ENCODE measurements at places on chromosomes 7 and 10.

DNA sequence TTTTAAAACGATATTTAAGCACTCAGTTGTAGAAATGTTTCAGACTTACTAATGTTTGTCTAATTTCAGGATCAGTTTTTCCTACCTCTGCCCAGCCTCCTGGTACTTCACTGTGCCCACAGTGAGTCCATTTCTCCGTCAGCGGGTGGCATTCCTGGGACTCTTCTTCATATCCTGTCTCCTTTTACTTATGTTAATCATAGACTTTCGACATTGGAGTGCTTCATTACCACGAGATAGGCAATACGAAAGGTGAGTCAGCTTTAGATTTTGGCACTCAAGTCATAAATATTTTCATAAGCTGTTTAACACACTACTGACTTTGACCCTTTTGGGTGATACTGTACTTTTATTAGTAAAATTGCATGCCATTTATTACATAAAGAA lies 2.1 kb downstream of the ENTPD7 start:
- DNase-seq, result no peak

- no peak for DNase-seq
These were observed 35.0 kb downstream of the UNC5B start for GRCh38 chr10:71247414-71247705.

DNA sequence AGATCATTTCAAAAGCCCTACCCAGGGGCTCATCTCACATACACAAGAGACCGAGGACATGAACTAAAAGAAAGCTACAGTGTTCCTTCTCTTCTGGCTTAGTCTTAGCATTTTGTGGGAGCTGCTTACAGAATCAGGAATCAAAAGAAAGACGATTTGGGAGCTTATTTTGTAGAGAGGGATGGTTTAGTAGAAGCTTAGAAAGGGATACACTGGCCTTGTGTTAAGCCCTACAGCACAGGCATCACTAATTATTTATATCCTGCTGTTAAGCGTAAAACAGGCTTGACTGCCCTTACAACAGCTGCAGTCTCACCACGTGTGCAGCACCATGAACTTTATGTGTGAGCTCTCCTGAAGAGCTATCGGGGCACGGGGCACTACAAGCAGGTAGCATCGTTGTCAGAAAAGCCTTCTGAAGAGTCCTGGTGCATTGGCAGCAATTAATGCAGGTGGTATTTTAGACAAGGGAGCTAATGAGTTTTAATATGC lies 798.3 kb downstream of the NXPH1 start:
- DNase-seq, result no peak

DNA sequence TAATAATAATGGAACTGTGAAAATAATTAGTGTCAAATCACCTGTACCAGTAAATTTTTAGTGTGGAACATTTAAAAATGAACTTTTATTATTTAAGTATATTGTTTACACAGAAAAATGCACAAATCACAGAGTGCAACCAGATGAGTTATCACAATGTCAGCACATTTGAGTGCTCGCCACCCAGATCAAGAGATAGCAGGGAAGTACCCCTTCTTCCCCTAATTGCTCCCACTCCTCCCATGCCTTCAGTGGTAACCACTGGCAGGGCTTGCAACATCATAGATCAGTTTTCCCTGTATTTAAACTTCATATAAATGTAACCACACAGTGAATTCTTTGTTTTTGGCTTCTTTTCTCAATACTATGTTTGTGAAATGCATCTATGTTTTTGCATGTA lies 7.8 kb upstream of the GPR141 start:
- DNase-seq, result no peak

GRCh38 chr10:122618461-122619165 lies 58.1 kb downstream of the DMBT1 start:
- no peak for DNase-seq

- no peak for DNase-seq
These were observed 49.0 kb upstream of the LYZL1 start for GRCh38 chr10:29239569-29240472.

DNA sequence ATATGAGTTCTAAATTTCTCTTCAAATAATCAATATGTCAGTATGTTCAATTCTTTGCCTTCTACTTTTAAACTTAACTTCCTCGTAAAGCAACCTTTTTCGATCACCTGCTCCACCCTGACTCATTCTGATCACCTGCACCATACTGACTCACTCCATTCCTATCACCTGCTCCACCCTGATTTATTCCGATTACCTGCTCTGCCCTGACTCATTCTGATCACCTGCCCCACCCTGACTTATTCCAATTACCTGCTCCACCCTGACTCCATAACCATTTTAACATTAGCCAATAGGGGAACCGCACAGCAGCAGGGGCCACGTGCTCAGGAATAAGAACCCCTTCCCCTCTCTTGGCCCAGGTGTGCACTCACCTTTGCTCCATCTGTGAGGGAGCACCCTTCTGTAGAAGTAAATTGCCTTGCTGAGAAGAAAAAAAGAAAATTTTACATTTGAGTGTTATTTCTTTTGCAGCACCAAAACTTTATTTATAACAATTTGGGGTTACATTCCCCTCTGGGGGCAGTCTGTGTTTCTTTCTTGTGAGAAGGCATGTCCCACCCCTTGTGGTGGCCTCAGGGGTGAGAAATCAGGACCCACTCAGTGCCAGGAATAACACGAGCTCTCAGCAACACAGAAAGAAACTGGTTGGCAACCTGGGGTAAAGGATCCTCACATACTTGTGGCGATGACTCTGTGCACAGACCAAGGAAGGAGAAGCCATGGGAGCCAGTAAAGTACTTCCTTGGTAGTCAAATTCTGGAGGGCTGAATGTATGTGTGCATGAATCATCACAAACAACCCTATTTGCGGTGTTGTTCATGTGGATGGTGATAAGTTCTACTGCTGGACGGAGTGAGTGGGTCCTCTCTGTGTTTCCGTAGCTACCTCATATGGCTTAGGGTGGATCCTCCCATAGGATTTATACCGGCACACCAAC lies 29.4 kb upstream of the PPP1R9A start:
- no peak for DNase-seq

GRCh38 chr10:114448897-114449296 lies 44.6 kb upstream of the AFAP1L2 start:
- DNase-seq, result no peak

- DNase-seq, result no peak
These were observed 181.7 kb downstream of the PLXNA4 start for GRCh38 chr7:132394283-132395198.

DNA sequence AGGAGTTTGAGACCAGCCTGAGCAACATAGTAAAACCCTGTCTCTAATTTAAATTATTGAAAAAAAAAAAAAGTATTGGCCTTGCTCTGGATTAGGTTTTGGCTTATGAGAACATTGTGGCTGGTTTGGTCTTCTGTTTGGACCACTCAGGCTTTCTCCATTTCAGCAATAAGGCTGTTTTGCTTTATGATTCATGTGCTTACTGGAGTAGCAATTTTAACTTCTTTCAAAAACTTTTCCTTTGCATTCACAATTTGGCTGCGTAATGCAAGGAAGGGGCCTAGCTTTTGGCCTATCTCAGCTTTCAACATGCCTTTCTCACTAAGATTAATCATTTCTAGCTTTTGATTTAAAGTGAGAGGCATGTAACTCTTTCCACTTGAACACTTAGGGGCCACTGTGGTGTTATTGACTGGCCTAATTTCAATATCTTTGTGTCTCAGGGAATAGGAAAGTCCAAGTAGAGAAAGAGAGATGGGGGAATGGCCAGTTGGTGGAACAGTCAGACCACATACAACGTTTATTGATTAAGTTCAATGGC lies 38.0 kb upstream of the SRPK2 start:
- no peak for DNase-seq

- no peak for DNase-seq
These were observed 70.2 kb upstream of the TMEM140 start for GRCh38 chr7:135077642-135078041.

DNA sequence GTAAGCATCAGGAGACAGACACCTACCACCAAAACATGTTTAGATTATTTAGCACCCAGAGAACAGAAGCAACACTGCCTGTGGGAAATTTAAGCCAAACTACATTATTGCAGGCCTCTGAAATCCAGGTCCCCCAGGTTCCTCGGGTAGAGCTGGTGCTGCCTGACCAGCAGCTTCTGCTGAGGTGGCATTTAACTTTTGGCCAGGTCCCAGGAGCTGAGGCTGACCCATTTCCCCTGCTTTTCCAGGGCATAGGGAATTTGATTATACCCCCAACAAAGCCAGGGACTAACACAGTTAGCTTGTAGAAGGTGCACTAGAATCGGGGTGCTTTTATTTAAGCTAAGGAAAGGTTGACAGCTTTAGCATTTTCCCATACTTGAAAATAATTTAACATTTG lies 4.7 kb downstream of the LRRC4 start:
- DNase-seq, result no peak

- DNase-seq, result peak; percentile 29
These were observed 52.0 kb upstream of the SMNDC1 start for GRCh38 chr10:110356628-110357245.

DNA sequence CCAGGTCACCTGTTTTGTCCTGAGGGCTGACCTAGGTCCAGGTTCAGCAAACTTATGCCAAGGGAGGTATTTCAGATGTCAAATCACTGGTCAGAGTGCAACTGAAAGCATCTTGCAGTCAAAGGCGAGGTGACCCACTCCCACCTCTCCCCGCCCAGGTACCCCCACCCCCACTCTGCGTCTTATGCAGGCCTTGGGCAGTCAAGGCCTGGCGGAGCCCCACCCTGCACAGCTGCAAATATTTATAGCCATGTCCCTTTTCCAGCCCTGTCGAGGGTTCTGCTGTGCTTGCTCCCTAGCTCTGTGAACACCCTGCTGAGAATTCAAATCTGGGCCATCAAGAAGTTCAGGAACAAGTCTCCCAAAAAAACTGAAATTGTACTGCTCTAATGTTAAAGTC lies 40.6 kb upstream of the BMPR1A start:
- DNase-seq, result no peak

GRCh38 chr10:98664329-98665042 lies 217.8 kb upstream of the HPS1 start:
- no peak for DNase-seq

GRCh38 chr7:753190-753589 lies 26.1 kb upstream of the PRKAR1B start:
- DNase-seq, result no peak

DNA sequence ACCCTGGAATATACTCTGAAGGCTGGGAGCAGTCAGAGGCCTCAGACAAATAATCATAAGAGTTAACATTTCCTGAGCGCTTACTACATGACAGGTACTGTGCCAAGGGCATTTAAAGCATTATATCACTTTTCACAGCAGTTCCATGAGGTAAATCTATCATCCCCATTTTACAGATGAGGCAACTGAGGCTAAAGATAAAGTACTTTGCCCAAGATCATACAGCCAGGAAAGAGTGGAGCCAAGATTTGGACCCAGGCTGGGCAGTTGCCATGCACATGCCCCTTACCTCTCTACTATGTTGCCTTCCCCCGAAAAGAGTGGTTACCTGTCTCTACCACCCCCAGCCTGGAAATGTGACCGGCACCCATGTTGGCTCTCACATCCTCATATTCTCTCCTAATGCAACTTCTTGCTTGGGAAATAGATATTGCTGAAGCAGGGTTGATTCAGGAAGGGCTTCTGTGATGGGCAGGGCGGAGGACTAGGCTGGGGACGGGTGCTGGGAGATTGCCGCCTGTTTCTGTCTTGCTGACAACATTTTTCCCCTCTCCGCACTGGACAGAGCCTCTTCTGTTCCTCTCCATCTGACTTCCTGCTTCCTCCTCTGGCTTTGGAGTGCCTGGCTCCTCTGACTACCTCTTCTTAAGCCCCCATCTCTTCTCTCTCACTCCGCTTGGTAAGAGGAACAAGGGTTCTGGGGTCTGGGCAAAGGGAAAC lies 13.8 kb downstream of the SMO start:
- DNase-seq, result no peak

- DNase-seq, result no peak
These were observed 107.9 kb upstream of the FRMD4A start for GRCh38 chr10:14438576-14438975.

- no peak for DNase-seq
These were observed 56.8 kb downstream of the AUTS2 start for GRCh38 chr7:69654849-69655707.

DNA sequence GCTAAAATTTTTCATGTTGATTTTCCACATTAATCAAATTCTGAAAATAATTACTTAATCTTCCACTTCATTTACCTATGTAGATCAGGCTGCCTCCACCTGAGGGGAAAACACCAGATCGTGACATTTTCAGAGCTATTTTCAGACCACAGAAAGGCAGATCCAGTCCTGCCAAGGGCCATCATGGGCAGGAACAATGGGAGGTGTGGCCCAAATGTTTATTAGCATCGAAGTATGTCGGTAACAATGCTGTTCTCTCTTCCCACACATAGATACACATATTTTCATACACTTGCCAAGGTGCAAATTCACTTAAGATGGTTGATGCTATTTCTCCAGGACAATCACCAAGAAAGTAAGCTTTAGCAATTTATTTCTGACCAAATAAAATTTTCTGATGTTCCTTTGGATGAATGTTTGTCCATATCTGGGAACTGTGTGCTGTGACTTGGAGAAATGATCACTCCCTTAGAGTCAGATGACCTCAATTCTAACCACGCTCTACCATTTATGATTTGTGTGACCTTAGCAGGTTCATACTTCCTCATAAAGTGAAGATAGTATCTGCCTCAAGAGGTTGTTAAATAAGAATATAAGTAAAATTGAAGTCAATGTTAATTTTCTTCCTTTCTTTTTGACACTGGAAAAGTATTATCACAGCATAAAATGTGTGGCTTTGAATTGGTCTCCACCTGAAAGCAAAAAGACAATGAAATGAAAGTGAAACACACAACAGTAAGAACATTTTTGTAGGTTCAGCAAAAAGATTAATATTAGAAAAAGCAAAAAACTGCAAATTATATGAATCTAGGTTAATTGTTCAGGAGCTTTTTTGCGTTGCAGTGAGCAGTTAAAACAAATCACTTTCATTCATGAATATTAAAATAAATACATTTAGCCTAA lies 310.4 kb upstream of the PHF14 start:
- no peak for DNase-seq

- DNase-seq, result no peak
These were observed 2.6 kb upstream of the PCBD1 start for GRCh38 chr10:70890917-70891431.

GRCh38 chr7:151035026-151035717 lies 6.9 kb downstream of the ABCB8 start:
- no peak for DNase-seq

DNA sequence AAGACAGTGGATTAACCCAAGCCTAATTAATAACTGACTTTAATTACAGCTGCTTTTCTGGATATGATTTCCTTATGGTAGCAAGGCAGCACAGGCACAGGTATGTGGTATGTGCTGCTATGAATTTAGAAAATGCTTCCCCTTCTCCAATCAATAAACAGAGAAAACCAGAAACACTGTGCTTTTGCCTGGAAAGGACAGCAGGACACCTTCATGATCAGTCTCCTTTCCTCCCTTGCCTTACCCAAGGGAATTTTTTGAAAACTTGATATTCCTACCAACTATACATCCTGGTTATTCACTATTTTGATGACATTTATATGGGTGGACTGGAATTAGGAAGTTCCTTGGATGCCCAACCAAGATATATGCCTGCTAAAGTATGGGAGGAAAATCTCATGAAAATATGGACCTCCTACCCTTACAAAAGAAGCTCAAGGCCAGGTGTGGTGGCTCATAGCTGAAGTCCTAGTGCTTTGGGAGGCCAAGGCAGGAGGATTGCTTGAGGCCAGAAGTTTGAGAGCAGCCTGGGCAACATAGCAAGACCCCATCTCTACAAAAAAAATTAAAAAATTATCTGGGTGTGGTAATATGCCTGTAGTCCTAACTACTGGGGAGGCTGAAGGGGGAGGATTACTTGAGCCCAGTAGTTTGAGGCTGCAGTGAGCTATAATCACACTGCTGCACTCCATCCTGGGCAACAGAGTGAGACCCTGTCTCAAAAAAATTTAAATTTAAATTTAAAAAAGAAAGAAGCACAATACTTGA lies 106.3 kb upstream of the WAC start:
- DNase-seq, result no peak

Measured in stimulated activated CD4-positive, alpha-beta T cell treated with anti-CD3 and anti-CD28 coated beads, Interleukin-15, amount 100 ng/mL, for 1 hour (primary cell).